ENCODE measurements at places on chromosomes 6 and 20.

DNA sequence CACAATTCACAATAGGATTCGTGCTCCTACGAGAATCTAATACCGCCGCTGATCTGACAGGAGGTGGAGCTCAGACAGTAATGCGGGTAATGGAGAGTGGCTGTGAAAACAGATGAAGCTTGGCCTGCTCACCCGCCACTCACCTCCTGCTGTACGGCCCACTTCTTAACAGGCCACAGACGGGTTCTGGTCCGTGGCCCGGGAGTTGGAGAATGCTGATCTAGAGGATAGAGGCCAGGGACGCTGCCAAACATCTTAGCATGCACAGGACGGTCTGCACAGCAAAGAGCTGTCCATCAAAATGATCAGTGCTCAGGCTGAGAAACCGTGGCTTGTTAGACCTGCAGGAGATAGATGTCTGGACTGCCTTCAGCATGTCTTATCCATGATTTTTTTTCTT lies 186.4 kb downstream of the SASH1 start:
- DNase-seq = no peak

DNA sequence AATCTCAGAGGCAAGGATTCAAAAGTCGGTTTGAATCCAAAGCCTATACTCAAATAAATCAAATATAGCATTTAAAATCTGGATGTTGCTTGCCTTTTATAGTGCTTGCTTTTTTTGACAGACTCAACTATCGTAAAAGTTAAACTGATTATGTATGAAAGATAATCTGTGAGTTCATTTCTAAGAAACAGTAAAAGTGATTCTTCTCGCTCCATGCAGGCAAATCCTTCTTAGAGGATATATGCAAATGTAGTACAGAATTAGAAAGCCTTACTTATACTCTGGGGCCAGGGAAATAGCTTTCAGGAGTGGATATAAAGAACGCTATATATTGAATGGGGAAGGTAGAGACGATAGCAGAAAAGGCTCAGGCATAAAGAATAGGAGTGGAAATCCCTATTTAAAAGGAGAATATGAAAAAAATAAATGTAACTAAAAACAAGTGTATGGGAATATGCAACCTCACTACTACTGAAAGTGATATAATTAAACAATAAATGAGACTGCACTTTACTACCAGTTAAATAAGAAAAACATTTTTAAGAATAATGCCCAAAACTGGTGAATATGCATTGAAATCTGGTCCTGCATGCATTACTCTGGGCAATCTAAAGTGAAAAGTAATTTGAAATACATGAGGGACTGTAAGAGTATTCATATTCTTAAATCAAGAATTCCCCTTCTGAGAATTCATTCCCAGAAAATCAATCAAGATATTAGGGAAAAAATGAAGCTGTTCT lies 361.8 kb upstream of the PLCB4 start:
- DNase-seq = no peak

- no peak for DNase-seq
Observed at GRCh38 chr6:35051396-35051795, 89.7 kb downstream of the TCP11 start.

DNA sequence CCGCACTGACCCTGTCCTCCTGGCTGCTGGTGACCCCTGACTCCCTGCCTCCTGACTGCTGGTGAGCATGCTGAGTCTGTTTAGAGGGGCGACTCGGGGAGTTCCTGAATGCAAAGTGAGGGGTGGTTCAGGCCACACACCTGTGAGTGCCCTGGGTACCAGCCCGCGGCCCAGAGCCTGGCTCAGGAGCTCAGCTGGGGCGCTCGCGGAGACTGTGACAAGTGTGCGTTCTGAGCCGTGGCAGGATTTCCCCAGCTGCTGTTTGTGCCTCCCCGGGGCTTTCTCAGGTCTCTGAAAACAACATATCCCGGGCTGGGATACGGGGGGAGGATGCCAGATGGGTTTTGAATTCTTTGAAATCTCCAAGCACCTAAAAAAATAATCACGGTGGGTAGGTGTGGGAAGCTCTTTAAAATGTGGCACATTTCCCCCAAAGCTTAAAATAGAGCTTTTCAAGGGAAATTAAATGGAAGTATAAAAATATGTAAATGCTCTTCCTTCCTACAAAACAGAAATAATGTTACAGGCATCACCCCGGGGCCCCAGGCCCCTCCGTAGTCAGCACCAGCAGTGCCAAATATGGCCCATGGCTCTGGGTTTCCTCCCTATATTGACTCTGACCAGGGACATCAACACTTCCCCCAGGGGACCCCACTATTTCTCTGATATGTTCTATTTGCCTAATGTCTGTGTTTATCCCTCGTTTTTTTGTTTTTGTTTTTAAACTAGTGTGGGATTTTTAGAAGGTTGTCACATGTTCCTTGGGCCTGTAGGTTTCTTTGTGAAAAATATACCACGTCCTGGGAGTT lies 49.9 kb upstream of the TAGAP start:
- peak; percentile 30 for DNase-seq

DNA sequence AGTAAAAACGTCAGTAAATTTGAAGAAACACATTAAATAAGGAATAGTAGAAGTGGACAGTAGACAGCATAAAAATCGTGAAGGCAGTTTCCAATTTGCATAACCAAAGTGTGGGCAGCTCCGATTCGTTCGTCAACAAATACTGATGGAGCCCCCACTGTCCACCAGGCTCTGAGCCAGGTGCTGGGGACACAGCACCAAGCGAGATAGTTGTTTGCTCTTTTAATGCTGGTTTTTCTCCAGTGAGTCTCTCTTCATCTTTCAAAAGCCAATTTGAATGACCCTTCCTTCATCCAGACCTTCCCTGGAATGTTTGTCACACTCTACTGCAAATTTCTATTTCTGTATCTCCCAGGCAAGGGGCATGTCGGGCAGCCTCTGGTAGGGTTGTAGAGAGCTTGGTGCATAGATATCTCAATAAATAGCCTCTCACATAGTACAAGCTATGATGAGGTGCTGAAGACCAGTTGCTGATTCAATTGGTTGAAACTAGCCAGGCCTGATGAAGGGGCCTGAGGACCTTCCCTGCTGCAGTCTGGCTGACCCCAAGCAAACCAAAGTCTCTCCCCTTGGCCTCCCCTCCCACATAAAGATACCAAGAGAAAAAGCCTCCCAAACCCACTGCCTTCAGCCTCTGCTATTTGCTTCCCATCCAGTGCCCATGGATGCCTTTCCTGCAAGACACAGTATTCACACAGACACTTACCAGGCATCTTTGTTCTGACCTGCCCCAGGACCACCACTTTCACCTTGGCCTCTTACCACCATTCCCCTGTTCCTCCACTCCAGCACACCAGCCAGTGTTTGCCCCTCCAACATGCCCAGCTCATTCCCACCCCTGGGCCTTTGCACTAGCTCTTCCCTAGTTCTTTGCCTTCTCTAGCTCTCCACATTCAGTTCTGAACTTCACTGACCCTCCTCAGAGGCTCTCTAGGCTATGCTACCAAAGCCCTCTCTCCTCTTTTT lies 125.2 kb downstream of the CEBPB start:
- no peak for DNase-seq

- no peak for DNase-seq
Observed at GRCh38 chr6:166460473-166461437, 78.0 kb upstream of the MPC1 start.

GRCh38 chr6:11378639-11379038 lies 146.2 kb upstream of the NEDD9 start:
- no peak for DNase-seq

DNA sequence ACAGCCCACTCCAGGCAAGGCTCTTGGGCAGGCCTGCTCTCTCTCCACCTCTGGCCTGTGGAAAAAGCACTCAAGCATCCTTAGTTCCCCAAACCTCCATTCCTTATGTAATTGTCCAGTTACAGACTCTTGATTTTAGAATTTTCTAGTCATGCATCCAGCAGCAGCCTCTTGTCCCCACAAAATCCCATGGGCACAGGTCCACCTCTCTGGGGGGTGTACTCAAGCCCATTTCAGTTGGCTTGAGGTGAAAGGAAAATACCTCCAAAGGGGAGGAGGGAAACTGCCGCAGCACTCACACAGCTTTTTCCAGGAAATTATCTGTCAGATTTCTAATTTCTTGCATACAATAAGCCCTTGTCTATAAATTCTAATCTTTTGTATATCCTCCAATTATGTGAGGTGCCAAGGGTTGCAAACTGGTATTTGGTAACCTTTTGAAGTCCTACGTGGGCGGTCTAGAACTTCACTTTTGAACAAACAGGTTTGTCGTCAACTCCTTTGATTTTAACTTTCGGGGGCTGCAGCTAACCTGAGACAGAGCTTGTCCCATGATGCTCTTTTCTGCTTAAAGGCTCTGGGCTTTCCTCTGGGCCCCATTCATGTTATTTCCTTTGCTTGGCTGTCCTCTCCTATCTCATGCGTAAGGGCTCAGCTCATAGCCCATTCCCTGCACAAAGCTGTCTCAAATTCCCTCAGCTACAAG lies 104.7 kb upstream of the CEP85L start:
- no peak for DNase-seq

DNA sequence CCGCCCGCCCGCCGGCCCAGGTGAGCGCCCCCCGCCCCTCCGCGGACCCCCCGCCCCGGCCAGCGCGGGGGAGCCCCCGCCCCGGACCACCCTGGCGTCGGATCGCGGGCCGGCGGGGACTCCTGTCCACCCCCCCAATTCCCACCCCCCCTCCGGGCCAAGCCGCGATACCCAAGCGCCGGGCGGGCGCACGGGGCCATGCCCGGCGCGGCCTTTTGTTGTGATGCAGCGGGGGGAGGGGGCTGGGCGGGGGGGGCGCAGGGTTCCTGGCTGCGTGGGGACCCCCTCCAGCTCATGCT lies 245 bp downstream of the SRC start:
- no peak for DNase-seq

DNA sequence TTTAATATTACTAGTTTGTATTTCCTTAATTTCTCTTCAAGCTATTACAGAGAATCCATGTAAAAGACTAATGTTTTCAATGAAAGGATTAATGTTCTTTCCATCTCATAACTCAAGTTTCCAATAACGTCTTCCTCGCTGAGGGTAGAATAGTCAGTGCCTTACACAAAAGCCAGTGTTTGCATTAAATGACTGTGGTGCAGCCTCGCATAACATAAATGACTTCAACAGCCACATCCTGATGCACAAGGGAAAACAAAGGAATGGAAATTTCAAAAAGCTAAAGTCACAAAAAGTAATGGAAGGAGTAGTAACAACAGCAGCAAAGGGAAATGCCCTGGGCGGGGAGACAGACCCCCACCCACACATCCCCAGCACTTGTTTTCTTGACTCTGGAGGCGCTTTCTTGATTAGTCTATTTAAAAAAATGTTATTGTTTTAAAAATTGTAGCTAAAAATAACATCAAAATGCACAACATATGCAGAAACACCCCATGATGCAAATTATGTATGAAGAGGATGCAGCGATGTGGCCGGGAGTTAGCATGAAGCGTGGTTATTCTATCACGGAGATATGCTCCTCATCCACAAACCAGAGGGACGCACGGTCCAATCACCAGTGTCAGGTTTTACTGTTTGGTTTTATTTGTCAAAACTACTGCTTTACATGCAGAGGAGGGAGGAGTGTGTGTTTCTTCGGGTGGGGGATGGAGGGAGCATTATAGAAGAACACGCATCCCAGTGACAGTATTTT lies 228.6 kb downstream of the GMPR start:
- DNase-seq = no peak

Data from liver (tissue), 10 donors.